ENCODE measurements at places on chromosomes 7 and 10.

DNA sequence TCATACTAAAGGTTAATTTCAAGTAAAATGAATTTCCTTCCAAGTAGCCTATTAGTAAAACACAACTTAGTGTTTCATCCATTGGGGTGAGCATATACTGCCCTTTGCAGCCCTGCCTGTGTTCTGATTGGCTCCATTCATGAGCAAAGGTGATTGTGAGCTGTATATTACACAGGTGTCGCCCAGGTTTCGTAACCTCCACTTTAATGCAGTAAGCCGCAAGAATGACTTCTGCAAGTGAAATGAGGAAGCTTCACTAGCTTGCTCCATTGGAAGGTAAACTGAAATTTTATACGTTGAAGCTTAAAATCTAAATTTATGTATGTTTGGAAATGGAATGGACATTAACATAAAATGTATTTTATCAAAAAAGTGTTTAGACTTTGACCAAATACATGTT, 24.4 kb downstream of the MTURN start:
- DNase-seq = no peak

DNA sequence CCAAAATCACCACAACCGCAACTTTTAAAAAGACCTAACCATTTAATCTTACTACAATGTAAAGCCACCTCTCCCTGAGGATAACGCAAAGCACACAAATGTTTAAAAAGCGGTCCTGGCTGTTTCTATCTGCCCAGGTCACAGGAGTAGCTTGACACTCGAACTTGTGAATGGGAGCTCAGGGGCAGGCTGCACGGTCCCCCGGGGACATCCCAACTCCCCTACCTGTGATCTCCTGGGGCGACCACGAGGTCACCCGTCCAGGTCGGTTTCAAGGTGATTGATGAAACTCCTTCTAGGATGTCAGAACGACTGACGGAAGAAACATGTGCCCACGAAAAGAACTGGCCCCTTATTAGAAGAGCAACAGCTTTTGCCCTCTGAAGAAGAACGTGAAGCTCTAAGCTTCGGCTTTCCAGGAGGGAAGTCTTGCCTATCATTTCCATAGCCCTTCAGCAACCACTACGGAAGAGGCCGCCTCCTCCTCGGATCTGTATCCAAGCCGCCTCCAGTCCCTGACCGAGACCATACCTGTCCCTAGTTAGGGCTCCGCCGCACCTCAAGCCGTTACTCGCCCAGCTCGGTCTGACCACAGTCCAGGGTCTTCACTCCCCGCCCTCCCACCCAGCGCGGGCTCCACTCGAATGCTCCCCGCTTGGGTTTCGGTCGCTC, 459 bp downstream of the CYCS start:
- DNase-seq = no peak

DNA sequence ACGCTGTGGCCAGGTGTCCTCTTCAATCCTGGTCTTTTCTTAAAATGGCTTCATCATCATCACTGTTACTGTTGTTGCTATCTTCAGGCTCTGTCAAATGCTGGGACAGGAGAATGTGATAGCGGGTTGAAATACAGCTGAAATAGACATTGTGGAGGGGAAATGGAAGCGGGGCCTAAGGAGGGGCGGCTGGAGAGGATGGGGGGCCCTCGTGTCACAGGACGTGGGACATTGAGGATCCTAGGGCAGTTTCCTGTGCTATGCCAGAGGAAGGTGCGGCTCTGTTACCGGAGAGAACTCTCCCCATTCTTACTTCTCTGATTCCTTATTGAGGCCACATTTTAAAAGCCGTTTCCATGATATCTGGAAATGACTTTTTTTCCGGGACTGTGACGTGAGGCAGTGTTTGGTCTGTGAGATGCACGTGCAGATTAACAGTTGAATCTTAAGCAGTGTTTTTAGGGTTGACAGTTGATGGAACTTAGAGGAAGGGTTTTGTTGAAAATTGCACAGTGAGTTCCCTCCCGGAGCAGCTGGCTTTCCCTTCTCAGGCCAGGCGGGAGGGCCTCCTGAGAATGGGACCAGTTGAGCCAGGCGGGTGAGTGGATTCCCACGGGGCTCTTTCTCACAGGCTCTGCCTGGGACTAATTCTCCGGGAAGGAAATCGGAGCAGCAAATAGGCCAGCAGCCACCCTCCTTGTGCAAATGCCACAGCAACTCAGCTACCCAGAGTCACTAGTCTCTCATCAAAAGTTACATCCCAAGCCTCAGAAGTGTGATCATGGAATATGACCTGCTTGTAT, 125.2 kb downstream of the TACC2 start:
- DNase-seq = peak; percentile 19

DNA sequence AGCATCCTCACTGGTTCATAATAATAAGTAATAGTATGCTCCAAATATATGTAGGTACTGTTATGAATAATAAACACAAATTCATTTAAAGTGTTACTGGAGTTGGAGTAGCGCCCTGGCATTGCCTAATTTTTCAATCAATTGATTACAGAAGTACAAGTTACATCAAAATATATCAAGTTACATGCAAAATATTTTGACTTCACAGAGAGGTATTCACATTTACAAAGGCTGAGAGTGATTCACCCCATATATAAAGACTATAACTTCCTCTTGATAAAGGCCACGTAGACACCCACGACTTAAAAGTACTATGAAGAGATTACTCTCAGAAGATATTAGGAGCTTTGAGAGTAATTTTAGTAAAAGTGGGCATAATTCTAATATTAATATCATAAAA, 13.6 kb upstream of the COL17A1 start:
- no peak for DNase-seq

DNA sequence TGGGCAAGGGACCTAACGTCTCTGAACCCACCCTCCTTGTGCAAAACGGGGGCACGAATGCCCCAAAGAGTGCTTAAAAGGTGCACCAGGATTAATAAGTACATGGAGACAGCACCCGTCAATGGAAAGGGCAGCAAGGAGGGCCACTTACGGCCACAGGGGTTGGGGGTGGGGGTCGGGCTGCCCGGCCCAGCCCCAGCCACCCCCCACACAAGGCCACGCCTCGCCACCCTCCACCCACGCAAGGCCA, 213.4 kb downstream of the MAD1L1 start:
- DNase-seq = no peak

- no peak for DNase-seq
These were observed 10.3 kb downstream of the SEM1 start for GRCh38 chr7:96699219-96699871.

Measured in lung microvascular endothelial cell (primary cell).